ENCODE measurements at places on chromosomes 1 and 21.

GRCh38 chr1:222095606-222096475 lies 354.0 kb upstream of the DUSP10 start:
- peak; percentile 42 for DNase-seq

DNA sequence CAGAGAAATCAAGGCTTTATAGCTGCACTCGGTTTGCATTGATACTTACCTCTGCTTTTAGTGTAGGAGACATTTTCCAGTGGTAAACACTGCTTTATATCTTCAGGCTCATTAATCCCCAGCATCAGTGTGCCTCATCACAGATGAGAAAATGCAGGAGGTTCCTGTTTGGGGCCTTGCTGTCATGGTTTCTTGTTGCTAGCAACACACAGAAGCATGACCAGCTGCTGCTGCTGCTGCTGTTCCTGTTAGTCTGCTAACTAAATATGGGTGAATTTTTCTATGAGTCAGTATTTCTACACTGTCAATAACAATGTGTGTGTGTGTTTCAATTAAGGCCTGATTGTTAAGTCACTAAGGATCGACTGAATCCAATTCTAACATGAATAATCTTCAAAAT lies 85.8 kb upstream of the RGS1 start:
- no peak for DNase-seq

GRCh38 chr1:22239378-22239777 lies 96.5 kb upstream of the WNT4 start:
- no peak for DNase-seq

GRCh38 chr1:244768186-244768585 lies 67.3 kb upstream of the COX20 start:
- no peak for DNase-seq

DNA sequence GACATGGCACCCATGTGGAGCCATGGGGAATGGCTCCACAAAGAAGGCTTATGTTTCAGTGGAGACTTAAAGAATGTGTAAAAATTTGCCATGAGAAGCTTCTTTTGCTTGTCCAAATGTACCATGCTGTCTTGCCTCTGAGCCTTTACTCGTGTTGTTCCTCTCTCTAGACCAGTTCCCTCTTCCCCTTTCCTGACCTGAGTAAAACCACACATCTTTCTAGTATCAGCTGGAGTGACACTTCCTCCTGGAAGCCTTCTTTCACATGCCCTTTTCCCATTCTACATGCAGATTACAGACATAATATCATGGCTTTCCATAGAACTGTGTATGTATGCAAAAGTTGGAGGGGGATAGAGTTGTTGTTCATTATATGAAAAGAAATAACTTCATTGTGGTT lies 13.6 kb upstream of the GPX7 start:
- DNase-seq, result no peak

GRCh38 chr1:201074018-201074417 lies 38.2 kb downstream of the CACNA1S start:
- no peak for DNase-seq

GRCh38 chr1:182142621-182143020 lies 81.1 kb upstream of the ZNF648 start:
- DNase-seq, result no peak

GRCh38 chr1:22132517-22133235 lies 10.2 kb downstream of the WNT4 start:
- no peak for DNase-seq

DNA sequence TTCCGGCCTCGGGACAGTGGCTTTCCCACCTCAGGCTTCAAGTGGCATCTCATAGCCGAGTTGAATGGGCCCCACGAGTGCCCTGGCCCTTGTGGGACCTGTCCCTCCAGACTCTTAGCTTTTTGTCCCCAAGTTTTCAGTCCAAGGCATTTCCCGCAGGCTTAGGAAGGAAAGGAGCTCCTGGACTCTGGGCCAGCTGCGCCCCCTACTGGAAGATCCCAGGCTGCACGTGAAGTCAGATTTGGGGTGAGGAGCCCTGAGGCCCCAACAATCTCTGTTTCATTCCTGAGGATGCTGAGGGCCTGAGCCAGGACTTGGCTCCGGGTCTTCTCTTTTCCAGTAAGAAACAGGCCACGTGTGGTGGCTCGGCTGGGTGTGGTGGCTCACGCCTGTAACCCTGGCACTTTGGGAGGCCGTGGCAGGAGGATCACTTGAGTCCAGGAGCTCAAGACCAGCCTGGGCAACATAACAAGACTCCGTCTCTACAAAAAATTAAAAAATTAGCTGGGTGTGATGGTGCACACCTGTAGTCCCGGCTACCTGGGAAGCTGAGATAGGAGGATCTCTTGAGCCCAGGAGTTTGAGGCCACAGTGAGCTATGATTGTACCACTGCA lies 67.4 kb downstream of the ARHGEF10L start:
- DNase-seq, result peak; percentile 4
